NCI-H526 (cell line): ENCODE measurements at places on chromosomes 6 and 20.
A peak's percentile ranks its signal among the peaks of the same experiment; 100 is the strongest.

DNA sequence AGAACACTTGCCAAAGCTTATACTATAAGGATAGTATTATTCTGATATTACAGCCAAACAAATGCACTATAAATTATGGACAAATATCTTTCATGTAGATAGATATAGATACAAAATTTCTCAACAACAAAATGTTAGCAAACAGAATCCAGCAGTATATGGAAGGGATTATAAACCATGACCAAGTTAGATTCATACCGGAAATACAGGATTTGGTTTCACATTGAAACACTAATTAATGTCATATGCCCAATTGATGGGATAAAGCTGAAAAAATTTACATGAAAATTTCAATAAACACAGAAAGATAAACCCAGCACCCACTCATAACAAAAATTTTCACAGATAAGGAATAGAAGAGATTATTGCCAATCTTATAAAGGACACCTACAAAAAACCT is 770.3 kb upstream of the SLC35B3 start:
- DNase-seq = no peak

- peak; percentile 11 for DNase-seq
These were observed 43.4 kb upstream of the SIRPG start for GRCh38 chr20:1700990-1701389.

DNA sequence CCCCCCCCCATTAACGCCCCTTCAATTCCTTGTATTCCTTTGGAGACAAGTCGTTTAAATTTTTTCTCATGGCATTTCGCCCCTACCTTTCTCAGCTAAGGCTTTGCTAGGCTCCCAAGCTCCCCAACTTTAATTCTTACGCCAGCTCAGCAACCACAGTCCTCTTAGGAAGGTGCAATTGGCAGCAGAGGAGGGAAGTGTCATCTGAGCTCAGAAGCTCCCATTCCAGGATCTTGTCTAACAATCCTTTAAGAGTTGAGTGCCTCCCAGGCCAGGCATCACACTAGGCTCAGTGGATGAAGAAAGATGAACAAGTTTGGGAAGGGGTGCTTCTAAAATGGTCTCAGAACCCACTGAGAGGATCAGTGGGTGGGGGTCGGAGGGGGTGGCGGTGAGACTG is 131.2 kb upstream of the AKAP12 start:
- no peak for DNase-seq

DNA sequence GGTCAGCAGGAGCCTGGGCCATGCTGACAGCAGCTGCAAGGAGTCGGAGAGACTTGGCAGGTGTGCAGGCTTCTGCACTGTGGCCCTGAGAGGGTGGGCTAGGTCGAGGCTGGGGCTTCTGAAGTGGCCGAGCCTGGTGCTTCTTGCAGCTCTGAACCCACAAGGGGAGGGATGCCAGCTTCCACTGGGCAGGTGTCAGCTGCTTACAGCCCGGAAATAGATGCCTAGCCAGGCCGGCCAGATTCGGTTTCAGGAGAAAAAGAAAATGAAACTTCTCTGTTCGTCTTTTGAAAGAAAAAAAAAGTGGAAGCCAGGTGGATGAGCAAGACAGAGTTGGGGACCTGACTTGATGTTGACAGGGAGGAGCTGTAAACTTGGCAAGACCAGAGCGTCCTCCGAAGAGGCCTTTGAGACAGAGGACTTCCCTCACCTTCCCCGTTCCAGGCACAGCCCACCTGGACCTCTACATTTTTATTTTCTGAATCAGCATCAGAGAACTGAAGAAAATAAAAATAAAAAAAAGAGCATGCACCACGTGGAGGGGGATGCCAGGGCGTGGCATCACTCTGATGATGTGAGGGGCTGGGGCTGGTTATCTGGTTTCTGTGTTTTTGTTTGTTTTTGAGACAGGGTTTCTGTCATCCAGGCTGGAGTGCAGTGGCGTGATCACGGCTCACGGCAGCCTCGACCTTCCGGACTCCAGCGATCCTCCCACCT is at the start of gene ZBP1:
Gene ZBP1 (minus strand): TSS at position 153 of the 717 bp plus-strand sequence. CDS start 131 bp downstream, at position 22.
- DNase-seq = no peak

DNA sequence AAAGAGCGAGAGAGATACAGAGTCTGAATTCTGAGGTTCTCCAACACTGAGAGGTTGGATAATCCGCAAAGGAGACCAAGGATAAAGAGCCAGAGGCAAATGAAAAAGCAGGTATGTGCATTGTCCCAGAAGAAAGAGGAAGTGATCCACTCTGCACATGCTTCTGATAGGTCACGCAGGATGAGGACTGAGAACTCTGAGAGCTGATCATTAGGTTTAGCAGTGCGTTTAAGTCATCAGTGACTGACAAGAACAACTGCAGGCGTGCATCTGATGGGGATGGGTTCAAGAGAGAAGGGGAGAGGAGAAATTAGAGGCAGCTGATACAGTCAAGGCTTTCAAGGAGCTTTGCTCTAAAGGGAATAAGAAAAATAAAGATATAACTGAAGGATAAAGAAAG is 301.2 kb upstream of the SGK1 start:
- DNase-seq = no peak

GRCh38 chr20:51807720-51808250 is 5.5 kb upstream of the SALL4 start:
- no peak for DNase-seq

DNA sequence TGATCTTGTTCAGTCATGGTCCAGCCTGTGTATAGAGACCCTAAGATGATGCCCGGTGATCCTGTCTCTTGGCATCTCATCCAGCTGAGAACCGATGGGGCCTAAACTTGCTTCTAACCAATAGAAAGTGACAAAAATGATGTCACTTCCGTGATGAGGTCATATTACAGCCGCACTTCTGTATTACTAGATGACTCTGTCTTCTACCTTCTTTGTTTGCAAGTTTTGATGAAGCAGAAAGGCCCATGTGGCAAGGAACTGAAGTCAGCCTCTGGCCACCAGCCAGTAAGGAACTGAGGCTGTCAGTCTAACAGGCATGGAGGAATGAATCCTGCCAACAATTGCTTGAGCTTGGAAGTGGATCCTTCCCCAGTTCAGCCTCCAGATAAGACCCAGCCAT is 32.8 kb upstream of the HLA-C start:
- no peak for DNase-seq

GRCh38 chr20:33061658-33062028 is 7.9 kb downstream of the BPIFB3 start:
- no peak for DNase-seq

GRCh38 chr20:47860049-47860830 is 75.0 kb upstream of the SULF2 start:
- no peak for DNase-seq

DNA sequence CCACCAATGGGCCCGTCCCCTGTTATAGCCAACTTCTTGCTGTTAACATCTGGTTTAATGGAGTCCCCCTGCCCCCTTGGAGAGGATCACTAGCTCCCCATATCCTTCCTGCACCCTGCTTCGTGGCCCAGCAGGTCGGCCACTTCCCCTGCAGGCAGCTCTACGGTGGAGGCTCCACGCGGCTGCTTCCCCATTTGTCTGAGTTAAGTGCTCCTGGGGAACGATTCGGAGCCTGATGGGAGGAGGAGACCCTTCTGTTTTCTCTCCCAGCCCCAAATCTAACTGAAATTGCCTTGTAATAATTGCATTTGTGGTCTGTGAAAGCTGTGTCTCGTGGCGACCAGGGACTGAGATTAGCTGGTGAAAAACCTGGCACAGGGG is 74.6 kb downstream of the SULF2 start:
- no peak for DNase-seq

GRCh38 chr6:44435500-44435899 is 48.0 kb downstream of the CDC5L start:
- no peak for DNase-seq

- no peak for DNase-seq
These were observed 32.5 kb upstream of the DACT2 start for GRCh38 chr6:168352096-168352495.

DNA sequence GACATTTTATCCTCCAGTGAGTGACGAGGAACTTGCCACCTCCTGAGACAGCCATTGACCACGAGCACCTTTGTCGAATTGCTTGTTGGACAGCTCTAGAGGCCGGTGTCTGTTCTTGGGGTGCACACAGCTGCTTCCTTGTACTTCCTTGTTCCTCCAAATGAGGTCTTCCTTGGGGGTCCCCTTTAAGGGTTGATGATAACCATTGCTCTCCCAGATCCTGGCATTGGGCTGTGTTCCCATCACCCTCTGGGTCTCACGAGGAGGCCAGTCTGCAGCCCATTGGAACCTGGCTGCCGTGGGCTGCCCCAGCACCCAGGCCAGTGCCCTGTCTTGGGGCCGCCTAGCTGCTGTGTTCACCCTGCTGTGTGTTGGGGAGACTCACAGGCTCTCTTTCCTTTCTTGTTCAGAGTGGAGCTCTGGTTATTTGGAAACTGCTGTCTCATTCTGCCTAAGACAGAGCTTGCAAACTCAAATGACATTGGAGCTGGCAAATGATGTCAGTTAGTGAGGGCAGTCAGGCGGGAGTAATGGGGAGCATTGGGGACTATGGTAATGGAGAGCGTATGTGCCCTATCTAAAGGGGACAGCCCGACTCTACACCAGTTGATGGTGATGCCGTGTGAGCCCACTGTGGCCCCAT is 25.7 kb downstream of the PPP1R16B start:
- DNase-seq = no peak

DNA sequence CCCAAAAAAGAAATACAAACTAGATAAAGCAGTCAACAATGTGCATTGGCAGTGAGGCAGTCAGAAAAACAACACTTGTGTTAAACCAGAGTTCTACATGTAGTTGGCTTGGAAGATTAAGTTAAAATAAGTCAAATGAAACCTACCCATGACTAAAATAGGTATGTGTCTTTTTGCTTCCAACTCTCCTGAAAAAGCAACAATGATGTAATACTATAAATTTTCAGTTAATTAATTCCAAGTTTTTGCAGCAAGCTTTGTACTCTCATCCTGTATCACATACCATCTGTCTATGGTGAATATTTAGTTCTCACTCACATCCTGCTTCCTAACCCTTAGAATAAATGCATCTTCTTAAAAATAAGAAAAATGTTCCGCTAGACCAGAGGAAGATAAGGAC is 261.5 kb downstream of the KIF16B start:
- no peak for DNase-seq

GRCh38 chr6:4543596-4543995 is 232.6 kb upstream of the CDYL start:
- DNase-seq = no peak

DNA sequence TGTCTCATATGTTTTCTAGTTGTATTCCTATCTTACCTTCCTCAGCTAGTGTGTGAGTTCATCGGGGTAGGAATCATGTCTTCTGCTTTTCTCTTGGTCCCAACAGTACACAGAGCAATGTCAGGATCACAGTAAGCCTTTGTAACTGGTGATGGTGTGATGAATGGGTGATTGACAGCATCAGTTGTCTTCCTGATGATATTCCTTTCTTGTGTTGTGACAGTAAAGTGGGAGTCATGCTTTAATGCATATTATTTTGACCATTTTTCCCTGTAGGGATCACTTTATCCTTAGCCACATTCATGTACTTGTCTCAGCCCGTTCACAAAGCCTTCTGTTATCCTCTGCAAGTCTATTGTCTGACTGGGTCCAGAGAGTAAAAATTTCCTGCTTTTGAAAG is 501.7 kb downstream of the UTRN start:
- no peak for DNase-seq

- DNase-seq = no peak
These were observed 47.4 kb downstream of the HDAC2 start for GRCh38 chr6:113923526-113923925.

DNA sequence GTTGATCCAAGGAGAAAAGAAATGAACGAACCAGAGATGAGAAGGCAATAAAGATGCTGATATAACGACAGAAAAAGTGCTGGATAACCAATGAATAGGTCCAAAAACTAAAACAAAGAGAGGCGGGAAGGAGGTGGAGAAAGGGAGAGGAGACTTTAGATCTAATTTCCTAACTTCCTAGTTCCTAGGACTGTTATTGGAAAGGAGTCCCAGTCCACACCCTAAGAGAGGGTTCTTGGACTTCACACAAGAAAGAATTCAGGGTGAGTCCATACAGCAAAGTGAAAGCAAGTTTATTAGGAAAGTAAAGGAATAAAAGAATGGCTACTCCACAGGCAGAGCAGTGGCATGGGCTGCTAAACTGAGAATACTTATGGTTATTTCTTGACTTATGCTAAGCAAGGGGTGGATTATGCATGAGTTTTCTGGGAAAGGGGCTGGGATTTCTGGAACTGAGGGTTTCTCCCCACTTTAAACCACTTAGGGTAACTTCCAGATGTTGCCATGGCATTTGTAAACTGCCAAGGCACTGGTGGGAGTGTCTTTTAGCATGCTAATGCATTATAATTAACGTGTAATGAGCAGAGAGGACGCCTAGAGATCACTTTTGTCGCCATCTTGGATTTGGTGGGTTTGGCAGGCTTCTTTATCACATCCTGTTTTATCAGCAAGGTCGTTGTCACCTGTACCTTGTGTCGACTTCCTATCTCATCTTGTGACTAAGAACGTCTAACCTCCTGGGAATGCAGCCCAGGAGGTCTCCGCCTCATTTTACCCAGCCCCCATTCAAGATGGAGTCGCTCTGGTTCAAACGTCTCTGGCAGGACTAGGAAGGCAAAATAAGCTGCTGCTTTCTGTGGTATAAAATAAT is 60.9 kb upstream of the RBM24 start:
- no peak for DNase-seq

DNA sequence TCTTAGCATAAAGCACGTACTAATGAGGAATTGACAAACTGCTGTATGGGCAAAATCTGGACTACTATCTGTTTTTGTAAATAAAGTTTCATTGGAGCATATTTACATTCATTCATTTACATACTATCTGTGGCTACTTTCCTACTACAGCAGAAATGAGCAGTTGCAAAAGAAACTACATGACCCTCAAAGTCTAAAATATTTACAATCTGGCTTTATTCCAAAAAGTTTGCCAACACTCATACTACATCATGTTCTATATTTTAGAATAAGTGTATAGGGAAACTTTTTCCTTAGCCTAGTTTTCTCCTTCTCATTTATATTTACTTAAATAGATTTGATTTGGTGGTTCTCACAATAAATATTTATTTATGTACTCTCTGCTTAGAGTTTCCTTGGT is 208.2 kb downstream of the RIMS1 start:
- no peak for DNase-seq

DNA sequence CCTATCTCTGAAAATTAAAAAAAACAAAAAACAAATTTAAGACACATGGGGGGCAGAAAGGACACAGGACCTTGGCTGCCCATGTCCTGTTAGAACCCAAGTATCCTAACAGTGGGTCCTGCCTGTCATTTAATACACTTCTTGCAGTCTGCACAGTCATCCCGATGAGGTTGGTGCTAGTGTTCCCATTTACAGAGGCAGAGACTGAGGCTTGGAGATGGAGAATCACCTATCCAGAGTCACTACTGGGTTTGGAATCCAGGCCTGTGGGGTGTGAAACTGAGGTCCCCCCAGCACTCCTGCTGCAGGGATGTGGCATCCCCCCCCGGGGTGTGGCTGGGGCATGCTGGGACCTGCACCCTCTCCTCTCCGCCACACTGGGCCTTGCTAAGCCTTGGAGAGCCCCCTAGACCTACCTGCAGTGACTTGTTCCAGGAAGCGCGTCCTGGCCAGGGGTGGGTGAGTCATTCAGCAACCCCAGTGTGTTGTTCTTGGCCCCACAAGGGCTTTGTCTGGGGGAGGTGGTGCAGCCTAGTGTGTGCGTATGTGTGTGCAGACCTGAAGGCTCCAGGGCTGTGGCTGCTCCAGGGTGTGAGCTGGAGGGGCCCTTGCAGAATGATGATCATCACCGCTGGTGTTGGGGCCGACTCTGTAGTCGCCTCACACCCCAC is 49.7 kb downstream of the BCAS4 start:
- DNase-seq = no peak

GRCh38 chr20:32539817-32540675 is 45.1 kb downstream of the NOL4L start:
- DNase-seq = no peak
